ENCODE measurements at places on chromosomes 11 and 22.

- no peak for DNase-seq
These were observed 4.4 kb downstream of the TP53I11 start for GRCh38 chr11:44946263-44946662.

GRCh38 chr11:114228435-114229411, 67.5 kb upstream of the NNMT start:
- no peak for DNase-seq

DNA sequence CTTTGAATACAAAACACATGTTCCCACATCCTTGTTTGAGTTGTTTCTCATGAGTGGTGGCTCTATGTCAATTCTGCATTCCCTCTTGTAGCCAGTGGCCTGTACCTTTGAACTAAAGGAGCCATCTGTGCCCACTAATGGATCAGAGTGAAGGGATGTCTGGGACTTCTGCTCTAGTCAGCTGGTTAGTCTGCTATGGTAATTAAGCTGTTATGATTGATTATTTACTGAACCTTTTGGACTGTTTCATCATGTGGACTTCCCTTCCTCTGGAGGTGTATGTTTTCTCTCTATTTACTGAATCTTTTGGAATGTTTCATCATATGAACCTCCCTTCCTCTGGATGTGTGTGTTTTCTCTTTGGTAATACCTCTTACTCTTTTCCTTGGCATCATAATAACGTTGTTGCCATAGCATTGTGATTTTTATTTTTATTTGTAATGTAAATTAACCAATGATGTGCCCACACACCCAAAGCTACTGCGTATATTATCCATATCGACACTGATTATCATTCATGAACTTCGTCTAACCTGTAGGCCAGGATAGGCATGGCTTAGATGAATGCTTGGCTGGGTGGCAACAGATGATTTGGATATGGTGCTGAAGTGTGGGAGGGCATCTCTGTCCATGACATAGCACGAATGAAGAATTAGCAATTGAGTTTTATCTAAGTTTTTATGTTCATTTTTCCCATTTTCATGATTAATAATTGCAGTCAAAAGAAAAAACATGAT, 112.3 kb upstream of the SORL1-AS1 start:
- DNase-seq = no peak

DNA sequence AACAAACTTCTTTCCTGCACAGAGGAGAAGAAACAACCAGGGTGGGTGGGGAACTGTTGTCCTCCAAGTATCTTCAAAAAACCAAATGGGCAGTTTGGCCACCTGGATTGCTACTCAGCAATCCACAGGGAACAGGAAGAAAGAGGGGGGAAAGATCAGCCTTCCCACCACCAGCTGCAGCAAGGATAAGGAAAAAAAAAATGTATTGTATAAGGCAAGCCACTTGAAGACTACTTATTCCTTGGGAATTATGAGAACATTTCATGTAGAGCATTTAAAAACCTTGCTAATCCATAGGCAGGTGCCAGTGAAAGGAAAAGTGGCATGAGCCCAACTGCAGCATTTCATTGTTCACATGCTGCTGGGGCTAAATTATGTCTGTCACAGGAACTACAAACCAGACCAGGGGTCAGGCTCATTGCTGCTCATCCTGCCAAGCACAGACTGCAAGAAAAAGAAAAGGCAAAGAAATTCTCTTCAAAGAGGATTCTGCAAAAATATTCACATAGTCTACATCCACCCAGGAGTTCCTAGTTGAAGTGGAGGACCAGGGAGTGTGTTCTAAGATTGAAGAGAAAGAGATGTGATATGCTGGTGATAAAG, 2.2 kb downstream of the RAB30 start:
- DNase-seq = no peak

GRCh38 chr11:120675171-120675570, 163.6 kb downstream of the GRIK4 start:
- DNase-seq = no peak

GRCh38 chr11:129412494-129412893, 36.8 kb downstream of the BARX2 start:
- DNase-seq = no peak

DNA sequence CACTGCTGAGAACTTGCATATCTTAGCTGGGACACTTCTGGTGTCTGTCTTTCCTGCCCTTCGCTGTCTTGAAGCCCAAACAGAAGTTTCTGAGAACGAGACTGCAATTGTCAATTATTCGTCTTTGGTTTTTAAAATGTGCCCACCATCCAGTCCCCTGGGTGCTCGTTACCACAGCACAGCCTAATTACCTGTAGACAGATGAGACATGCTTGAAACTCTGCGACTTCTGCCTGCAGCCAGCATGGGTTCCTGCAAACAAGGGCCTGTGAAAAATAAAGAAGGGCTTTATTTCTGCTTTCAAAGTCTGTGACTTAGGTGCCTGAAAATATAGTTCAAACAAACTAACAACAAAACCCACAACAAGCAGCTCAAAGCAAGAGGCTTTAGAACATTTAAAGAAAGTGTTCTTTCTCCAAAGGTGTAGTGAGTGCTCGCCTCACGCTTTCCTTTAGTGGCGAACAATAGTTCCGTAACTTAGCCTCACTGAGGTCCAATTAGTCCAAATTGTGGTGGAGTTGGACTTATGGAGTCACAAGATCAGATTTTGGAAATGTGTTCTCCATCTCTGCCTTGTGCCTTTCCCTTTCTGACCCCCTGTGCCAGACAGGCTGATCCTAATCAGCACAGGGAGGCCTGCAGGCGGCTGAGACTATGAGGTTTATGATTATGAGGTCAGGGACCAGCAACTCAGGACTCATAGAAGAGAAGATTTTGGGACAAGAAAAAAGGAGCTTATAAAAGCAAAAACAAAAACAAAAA, 20.4 kb upstream of the GRAMD1B start:
- DNase-seq = no peak

DNA sequence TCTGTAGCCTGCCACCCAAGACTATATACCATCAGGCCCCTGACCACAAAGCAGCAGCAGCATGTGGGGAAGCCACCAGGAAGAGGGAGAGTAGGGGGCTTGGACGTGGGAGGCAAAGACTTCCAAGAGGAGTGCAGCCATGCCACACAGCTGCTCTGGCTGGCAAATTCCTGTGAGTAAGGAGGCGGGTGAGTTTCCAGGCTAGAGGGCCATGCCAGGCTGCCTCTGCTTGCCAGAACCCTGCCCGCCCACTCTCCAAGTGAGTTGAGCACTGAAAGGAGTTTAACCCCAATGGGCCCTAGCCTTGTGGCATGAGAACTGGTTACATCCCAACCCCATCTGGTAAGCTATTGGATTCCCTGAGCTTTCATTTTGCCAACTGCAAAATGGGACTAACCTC, 4.7 kb upstream of the DGAT2 start:
- DNase-seq = no peak

DNA sequence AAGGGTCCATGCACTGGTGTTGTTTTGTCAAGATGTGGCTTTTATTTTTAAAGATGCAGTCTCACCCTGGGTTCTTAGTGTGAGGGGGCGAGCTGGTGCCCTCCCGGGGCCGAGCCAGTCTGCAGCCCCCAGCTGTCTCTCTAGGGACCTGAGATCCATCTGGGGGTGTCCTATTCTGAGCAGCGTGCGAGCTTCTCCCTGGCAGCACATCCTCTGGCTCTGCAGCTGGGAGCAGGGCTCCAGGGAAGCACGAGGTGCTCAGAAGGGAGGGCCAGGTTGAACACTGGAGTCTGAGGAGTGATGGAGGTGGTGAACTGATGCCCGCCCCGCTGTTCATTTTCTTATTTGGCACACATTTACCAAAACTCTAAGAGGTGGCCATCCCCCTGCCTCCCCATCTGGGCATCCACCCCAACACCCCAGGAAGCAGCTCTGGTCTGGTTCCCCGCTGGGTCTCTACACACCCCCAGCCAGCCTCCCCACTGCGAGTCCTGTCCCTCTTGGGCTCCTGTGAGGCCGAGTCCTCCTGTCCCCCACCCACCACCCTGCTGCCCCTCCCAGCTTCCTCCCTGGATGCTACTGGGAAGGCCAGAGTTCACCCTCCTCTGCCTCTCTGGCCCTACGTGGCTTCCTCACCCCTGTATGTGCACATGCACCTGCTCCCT, 956.4 kb downstream of the BRD1 start:
- DNase-seq = no peak

DNA sequence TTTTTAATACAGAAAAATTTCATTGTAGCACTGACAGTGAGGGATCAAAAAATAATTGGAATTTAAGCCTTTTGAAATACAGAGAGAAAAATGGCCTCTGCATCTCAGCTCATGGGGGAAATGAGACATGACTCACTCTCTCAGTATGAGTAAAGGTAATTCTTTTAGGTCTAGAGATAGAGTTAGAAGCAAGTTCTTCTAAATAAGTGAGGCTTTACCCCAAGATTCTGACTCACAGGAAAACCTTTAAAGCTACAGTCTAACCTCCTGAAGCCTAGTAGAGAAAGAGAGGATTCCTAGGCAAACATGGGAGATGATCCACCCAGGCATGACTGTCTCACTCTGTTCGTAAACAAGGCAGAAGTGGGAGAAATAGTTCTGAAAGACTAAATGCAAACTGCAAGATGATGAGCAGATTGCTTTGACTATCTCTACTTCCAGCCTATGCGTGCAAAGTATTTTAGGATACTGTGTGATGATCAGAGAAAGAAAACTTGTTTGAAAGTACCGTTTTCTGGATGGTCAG, 1003.3 kb upstream of the CCDC90B start:
- DNase-seq = no peak

DNA sequence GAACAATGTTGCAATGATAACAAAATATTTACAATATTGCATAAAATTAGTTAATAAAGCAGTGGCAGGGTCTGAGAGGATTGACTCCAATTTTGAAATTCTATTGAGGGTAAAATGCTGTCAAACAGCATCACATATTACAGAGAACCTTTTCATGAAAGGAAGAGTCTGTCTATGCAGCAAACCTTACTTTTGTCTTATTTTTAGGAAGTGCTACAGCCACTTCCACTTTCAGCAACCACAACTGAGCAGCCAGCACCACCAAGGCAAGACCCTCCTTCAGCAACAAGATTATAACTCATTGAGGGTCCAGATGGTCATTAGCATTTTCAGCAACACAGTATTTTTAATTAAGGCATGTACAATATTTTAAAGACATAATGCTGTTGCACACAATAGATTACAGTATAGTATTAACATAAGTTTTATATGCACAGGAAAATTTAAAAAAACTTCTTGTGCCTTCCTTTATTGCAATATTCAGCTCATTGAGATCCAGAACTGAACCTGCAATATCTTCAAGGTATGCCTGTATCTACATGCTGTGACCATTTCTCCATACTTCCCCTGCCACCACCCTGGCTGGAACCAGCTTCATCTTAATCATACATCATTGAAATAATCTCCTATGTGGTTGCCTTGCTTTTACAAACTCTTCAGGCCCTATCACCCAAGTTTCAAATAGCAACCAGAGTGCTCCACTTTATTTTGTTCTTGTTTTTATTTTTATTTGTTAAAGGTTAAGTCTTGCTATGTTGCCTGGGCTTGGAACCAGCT, 711.2 kb downstream of the KCNA4 start:
- no peak for DNase-seq

DNA sequence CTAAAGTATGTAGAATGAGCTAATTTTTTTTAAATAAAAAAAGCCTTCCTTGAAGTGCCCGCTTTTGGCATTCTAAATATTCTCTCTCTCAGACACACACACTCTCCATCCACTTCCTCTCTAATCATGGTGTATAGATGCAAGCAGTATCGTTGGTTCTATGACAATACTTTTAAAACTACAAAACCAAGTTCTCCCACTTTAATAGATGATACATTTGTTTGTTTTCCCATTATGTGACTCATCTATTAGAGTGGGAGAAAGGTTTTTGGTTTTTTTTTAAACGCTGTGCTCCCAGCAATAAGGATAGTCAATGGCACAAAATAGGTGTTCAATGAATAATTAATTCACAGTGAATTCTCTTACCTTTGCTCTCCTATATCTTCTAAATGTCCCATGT, 44.6 kb downstream of the FZD4 start:
- no peak for DNase-seq

- DNase-seq = peak; percentile 29
These were observed 2.5 kb downstream of the USP18 start for GRCh38 chr22:18152519-18152918.

GRCh38 chr22:45905326-45905923, 71.5 kb downstream of the WNT7B start:
- no peak for DNase-seq

- DNase-seq = peak; percentile 29
These were observed 357.3 kb downstream of the CTTN start for GRCh38 chr11:70755410-70756158.

DNA sequence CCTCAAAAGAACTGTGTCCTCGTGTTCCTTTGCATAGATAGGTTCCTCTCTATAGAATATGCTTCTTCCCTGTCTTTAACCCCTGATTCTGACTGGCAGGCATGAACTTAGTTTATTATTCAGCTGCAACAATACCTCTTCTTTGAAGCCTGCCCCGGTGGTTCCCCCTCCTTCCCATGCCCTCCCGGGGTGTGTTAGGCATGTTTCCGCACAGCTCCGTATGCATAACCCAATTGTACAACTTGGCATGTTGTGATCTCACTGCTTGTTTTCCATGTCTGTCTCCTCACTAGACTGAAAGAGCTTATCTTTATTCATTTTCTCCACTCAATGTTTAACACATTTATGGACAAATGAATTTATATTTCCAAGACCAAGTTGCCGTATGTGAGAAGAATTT, 72.6 kb downstream of the DEPDC5 start:
- no peak for DNase-seq

GRCh38 chr11:11662578-11662977, 40.8 kb upstream of the GALNT18 start:
- no peak for DNase-seq

DNA sequence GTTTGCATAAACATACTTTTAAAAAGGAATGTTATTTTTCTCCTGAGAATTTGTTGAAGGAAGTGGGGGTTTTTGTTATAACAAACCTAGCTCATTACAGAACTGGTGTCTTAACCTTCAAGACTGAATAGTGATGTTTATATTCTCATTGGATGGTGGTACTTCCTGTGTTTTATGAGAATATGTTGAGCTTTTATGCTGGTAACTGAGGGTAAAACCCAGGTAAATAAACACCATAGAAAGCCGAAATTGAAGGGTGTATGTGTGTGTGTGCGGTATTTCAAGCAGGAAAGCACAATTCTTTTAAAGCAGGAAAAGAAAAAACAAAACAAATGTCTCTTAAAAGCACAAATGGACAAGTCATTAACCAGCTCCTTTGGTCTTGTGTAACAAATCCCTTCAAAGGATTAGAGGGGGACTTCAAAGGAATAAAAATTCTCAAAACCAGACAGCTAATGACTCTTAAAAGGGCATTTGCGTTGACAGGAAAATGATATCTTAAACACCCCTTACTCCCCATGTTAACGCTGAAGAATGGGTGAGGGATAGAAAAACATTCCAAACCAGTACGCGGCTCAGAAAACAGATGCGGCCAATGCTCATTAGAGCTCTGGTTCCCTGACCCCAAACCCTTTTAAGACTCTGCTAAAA, 23.8 kb downstream of the LMO2 start:
- no peak for DNase-seq
